ENCODE measurements at places on chromosomes 7 and 10. TPM values are rescaled to one million over a fixed set of nuclear protein-coding genes. Genes with fewer than 3 reads are reported as not detected.

Gene BNIP3
- 189 TPM for total RNA-seq

Gene CASD1
- 19.5 TPM for total RNA-seq

Gene TMEM236
- total RNA-seq: 0.04 TPM

Gene ELOVL3
- 0.17 TPM for total RNA-seq

Gene TMEM139
- total RNA-seq: 1.5 TPM

GRCh38 chr10:24311888-24312287 lies 103.0 kb downstream of the KIAA1217 start:
- peaks cover 3% of the 10 kb centered on the region for H3K36me3 ChIP-seq
- H3K27ac ChIP-seq: no peak overlapping the region
- H3K27me3 ChIP-seq: no peaks in the 10 kb centered on the region
- no peak for DNase-seq
- peaks cover 22% of the 10 kb centered on the region for H3K4me1 ChIP-seq

Data from WTC11 (cell line).